ENCODE measurements at places on chromosomes 6 and 20.

- DNase-seq, result no peak
Observed at GRCh38 chr6:37848371-37848770, 28.8 kb downstream of the ZFAND3 start.

- no peak for DNase-seq
Observed at GRCh38 chr6:3650076-3650958, 101.2 kb downstream of the PXDC1 start.

DNA sequence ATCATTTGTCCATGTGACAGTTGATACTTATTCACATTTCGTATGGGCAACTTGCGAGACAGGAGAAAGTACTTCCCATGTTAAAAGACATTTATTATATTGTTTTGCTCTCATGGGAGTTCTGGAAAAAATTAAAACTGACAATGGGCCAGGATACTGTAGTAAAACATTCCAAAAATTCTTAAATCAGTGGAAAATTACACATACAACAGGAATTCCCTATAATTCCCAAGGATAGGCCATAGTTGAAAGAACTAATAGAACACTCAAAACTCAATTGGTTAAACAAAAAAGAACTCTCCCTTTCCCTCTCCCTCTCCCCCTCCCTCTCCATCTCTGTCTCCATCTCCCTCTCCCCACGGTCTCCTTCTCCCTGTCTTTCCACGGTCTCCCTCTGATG, 19.4 kb upstream of the EIF2S2 start:
- DNase-seq, result no peak

GRCh38 chr20:42191140-42191860, 573.1 kb upstream of the CHD6 start:
- no peak for DNase-seq

DNA sequence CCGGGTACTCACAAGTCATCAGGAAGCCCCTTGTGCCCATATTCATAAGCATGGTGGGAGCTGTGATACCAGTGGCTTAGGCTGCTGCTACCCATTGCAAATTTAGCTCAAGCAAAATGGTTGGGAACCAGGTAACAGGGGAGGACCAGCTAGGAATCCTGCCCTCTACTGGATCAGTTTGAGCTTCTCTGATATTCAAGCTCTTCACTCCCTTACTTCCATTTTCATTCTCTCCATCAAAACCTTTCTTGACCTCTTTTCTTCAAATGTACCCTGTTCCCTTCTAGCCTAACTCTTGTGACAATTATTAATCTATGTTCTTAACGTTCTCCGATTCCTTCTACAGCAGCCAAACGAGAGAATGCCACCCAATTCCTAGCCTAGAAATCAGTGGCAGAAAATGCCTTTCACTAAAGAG, 9.7 kb downstream of the NOL7 start:
- DNase-seq, result no peak

All from T-helper 2 cell (primary cell).